ENCODE measurements at places on chromosomes 2 and 18.

DNA sequence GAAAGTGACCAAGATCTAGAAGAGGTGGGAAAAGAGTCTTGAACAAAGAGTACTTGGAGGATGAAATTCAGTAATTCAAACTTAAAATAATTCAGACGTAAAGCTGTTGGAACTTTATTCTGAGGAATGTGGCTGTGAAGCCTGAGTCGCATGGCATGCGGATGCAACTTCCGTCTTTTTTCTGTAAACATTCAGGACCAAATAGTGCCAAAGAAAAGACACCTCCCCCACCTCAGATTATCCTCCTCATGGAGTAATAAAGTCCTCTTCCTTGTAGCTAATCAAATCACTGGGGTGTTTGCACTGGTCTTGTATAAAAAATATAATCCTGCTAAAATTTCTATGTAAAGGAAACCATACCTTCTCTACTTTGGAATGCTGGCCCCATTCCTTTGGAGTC is 790.4 kb downstream of the TSN start:
- no peak for DNase-seq

DNA sequence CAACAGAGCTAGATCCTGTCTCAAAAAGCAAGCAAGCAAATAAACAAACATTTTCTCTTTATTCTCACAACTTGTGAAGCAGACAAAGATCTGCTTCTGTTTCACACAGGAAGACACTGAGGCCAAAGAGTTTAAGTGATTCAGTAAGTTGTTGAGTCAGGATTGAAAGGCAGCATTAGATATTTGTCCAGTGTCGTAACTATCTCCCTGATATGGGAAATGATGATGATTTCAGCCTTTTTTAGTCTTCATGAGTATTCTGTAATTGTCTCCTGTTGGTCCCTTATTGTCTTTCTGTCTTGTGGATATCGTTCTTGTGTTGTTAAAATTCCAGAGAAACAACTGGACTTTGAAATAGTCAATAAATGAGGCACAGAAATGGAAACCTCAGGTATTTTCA is 59.6 kb downstream of the GATA6 start:
- no peak for DNase-seq

DNA sequence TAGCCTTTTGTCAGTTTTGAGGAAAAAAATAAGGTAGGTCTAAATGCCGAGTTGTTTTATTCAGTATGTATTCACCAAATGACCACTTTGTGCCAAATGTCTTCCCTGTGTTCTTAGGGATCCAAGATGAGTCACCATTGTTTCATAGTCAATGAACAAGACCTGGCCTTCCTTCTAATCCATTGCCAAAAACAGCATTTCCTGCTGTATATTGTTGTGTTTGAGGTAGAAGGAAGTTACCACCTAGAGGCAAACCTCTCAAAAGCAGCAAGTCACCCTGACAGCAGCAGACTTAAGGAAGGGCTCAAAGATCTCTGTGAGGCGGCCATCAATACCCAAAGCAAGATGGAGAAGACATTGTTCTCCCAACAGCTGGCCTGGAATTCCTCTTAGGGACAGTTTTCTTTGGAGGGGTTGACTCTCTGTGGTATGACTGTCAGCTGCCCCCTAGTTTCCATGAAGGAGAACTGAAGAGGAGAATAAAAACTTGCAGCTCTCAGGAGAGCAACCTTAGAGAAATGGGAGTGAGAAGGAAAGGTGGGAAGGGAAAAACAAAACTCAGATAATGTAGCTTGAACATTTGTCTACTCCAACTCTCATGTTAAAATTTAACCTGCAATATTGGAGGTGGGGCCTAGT is 328.3 kb downstream of the LRATD1 start:
- no peak for DNase-seq

- no peak for DNase-seq
Observed at GRCh38 chr2:7837237-7837760, 844.6 kb upstream of the ID2 start.

DNA sequence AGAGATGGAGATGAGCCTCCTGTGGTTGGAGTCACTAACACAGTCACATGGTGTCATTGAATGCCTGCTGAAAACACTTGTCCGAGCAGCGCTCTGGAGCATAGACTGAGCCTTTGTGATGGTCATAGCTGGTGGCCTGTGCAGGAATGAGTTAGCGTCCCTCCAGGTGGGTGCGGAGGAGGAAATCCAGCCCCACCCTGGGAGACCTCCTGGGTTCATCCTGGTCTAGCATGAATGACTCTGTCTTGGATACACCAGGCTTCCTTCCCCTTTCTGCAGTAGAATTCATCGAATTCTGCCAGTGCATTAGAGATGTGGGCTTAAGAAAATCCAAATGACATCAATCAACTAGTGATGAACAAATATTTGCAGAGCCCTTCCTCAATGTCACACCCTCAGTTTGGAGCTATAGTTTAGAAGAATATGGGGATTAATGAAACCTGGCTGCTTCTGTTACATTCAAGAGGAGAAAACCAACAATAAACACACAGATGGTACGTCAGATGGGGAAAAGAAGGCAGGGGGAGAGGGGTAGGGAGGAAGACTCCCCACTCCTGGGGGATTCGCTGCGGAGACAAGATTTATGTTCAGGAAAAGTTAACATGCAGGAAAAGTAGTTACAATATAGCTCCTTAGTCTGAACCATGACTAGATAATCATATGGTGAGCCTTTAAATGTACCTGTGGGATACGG is 136.7 kb downstream of the DDX1 start:
- no peak for DNase-seq

- DNase-seq, result no peak
Observed at GRCh38 chr2:67918471-67918870, 144.3 kb downstream of the C1D start.

GRCh38 chr2:232142049-232142448 is 180.5 kb downstream of the DIS3L2 start:
- no peak for DNase-seq

DNA sequence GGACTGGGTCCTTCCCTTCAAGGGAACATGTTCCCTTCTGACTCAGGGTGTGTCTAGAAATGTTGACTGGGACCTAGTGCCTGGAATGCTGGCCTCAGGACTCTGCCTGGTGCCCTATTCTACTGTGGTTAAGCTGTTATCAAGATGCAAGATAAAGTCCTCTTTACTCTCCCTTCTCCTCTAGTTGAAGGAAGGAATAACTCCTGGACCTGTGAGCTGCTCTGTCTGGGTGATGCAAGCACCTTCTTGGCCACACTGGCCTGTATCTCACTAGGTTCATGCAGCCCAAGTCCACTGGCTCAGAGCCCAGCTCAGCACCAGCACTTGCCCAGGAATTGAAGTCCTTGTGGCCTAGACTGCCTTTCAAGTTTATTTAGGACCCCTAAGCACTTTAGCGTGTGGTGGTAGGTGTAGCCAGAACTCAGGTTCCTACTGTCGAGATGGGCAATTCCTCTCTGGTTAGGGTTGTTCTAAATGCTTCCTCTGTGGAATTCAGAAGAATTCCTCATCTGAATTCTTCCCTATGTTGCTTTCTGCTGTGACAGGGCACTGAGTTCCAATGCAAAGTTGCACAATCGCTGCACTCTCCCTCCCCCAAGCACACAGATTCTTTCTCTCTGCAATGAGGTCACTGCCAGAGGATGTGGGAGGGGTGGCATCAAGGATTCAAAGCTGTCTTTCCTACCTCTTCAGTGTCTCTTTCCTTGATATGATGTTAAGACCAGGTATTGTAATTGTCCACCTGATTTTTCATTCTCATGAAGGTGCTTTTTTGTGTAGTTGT is 54.7 kb downstream of the VWC2L start:
- DNase-seq, result no peak

DNA sequence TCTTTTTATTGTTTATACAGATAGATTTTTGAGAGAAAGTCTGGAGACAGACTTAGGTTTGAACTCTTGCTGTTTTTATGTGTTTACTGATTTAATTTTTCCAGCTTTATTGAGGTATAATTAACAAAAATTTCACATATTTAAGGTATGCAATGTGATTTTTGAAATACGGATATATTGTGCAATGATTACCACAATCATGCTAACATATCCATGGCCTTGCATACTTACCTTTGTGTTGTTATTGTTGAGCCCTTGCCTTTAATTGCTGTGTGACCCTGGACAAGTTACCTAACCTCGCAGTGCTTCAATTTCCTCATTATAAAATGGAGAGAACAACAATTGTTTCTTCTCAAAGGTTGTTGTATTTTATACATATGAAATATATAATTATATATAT is 13.9 kb upstream of the RBMS1 start:
- no peak for DNase-seq

DNA sequence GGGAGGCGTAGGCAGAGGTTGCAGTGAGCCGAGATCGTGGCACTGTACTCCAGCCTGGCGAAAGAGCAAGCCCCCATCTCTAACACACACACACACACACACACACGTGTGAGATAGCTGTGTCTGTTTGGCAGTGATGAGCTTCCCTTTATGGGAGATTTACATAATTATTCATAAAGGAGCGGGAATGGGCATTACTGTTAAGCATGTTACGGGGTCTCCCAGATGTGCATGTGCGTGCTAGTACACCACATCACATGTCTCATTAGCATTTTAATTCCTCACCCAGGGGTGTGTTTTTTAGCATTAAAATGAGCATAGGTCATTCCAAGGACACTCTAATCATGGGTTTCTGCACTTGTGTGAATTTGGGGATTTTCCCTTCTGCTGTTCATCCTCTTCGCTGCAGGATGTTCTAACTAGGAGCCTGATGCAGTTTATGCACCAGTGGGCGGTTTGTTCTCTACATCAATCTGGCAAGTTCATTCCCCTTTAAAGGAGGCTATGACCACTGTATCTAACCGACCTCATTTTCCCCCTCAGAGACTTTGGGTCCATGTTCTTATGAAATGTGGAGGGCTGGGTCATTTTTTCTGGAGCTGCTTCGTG is 1.0 kb upstream of the FAM178B start:
- DNase-seq, result no peak

DNA sequence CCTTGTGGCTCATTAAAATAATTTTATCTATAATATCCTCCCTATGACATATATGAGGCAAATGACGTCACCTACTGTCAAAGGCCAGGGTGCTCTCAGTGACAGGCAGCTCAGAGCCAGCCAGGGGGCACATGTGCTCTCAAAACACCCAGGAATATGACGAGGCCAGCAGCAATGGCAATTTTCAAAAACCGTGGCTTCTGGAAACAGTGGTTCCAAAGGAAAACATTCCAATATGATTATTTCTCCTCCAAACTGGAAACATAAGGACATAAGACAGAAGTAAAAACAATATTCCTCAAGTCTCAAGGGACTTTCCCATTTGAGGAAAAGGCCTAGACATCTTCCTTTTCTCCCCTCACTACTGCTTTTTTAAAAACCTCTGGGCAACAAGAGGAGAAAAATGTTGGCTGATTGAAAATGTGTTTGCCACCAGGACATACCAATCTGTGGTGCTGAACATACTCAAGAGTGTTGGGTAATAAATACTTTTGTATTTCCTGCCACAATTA is 40.8 kb downstream of the RNF152 start:
- DNase-seq, result no peak

GRCh38 chr2:227016894-227017293 is 147.1 kb downstream of the COL4A4 start:
- no peak for DNase-seq

- DNase-seq, result no peak
Observed at GRCh38 chr2:151361674-151362370, 4.4 kb downstream of the TNFAIP6 start.

DNA sequence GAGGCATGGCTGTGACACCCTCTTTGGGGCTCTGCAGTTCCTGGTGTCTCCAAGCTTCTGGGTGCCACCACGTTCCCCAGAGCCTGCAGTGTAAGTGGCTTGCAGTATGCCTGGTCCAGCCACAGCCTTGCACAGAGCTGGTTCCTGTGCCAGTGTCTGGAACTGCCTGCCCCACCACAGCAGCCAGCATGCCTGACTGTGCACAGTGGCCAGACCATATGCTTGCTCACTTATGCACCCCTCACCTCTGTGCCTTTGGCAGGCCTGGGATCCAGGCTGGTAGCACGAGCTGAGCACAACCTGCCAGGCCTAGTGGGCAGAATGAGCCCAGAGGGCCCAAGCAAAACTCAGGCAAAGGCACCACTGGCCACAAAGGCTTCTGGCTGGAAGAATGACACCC is 154.1 kb downstream of the DPP4 start:
- no peak for DNase-seq

- DNase-seq, result no peak
Observed at GRCh38 chr2:10283106-10284062, 19.3 kb upstream of the HPCAL1 start.

DNA sequence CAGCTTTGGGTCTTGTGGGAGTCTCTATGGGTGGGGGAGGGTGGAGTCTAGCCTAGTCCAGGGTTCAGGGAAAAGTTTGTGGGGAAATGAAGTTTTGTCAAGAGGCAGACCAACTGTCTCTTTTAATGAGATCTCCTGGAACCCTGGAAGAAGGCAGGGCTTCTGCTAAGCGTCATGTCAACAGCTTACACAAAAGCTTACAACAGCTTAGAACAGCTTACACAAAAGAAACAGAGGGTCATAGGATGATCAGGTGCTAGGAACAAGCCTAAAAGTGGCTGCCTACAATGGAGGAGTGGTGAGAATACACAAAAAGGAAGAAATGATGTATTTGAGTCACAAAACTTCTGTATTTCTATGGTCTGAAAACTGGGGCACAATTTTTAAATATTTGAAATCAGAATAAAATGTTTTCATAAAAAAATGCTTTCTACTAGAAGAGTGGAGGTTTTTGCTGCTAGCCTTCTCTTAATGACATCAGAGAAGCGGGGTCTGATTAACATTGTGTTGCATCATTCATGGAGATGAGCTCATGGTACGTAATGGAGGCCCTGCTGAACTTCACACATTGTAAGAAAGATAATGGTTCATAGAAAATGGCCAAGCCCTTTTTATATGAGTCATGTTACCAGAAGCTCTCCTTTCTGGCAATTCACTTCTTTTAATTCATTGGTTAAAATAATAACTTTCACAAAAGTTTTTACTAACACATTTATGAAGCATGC is 351.0 kb downstream of the PIK3C3 start:
- no peak for DNase-seq

DNA sequence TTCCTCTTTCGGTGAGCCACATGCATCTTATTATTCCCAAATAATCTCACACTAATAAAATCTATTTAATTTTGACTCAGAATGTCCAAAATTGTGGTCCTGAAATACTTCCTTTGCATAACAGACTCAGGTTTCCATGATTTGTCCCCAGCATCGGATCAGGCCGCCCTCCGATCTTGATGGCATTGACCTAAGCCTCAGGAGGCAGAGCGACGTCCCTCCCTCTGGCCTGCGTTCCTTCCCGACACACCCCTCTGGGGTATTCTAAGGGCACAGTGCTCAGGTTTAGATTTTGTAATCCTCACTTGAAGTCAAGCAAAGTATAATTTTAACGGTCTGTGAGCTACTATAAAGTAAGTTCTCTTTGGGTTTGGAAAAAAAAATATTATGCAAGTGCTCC is 857.7 kb downstream of the GALR1 start:
- no peak for DNase-seq
